ENCODE measurements at places on chromosomes 13 and 19.

GRCh38 chr13:102580552-102581169 is 16.1 kb upstream of the TPP2 start:
- no peak for DNase-seq

DNA sequence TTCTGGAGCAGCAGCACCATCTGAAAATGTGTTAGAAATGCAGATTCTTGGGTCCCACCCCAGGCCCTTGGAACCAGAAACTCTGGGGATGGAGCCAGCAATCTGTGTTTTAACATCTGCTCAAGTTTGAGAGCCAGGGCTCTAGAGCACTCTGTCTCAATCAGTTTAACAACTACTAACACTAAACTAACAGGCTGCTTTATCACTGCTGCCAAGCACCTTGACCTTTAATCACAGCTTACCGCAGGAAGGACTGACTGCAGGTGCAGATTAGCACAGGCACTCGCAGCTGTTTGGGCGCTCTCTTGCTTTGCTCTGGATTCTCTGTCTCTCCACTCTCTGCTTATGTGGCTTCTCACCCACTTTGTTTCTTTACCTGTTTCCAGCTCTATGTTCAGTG is 163.5 kb downstream of the MTUS2 start:
- no peak for DNase-seq

DNA sequence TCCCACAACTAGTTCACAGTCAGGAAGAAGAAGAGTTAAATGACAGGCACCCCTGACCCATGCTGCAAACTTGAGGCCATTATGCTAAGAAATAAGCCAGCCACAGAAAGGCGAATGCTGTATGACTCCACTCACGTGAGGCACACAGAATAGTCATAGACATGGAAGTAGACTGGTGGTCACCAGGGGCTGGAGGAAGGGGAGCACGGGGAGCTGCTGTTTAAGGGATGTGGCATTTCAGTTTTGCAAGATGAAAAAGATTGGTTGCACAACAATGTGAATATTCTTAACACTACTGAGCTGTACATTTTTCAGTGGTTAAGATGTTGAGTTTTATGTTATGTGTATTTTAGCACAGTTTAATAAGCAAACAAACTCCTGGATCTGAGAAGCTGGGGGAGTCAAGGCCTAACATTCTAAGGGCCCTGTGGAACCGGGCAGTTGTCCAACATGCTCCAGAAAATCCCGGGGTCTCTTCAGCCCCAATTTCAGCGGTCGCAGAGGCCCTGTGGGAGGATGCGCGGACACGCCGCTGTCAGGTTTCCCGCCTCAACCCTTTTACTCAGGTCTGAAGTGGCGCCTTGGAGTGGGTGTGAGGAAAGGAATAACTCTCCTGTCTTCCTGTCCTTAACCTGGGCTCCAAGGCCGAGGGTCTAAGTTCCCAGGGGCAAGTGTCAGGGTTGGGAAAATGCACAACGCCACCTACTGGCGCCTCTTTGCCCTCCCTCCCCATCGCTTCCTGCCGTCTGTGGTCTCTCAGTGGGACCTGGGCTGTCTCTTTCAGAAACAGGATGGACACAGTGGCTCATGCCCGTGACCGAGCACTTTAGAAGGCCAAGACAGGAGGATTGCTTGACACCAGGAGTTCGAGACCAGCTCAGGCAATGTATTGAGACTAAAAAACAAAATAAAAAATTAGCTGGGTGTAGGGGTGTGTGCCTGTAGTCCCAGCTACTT is 4.4 kb upstream of the TMEM272 start:
- no peak for DNase-seq

GRCh38 chr13:50106559-50106958 is 91.3 kb downstream of the KCNRG start:
- no peak for DNase-seq

- peak; percentile 84 for DNase-seq
These were observed 97.7 kb downstream of the SIPA1L3 start for GRCh38 chr19:38004521-38005223.

DNA sequence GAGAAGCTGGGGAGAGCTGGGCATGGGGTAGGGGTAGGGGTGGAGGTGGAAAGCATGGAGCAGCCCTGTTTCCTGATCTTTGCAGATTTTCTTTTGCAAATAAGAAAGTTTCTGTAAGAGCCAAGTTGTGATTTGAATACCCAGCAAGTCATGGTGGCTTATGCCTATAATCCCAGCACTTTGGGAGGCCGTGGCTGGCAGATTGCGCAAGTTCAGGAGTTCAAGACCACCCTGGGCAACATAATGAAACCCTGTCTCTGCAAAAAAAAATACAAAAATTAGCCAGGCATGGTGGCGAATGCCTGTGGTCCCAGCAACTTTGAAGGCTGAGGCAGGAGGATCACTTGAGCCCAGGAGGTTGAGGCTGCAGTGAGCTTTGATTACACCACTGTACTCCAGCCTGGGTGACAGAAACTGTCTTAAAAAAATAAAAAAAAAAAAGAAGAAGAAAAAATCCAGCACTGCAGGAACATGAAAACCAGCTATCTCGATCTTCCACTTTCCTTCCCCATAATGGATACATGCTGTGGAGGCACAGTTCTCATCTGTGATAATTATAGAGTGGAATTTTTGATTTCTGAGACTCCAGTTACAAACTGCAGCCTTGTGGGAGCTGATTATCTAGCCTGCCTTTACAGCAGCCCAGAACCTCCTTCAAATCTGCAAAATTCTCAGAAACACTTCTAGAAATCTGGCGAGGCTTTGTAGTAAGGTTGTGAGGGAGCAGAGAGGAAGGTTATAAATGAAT is 12.1 kb upstream of the TEX26 start:
- DNase-seq, result no peak

- no peak for DNase-seq
These were observed 74.9 kb downstream of the LHFPL6 start for GRCh38 chr13:39527961-39528660.

GRCh38 chr13:109773276-109773675 is 13.1 kb downstream of the IRS2 start:
- no peak for DNase-seq

All from right kidney (tissue), 9 donors.